Fibroblast of villous mesenchyme (primary cell): ENCODE measurements at places on chromosomes 12 and 14. TPM values are rescaled to one million over a fixed set of nuclear protein-coding genes. Genes with fewer than 3 reads are reported as not detected.

- peak; percentile 41 for DNase-seq
These were observed 170.6 kb upstream of the PWP1 start for GRCh38 chr12:107514887-107515445.

- peak; percentile 25 for DNase-seq
These were observed 527.3 kb upstream of the CCDC196 start for GRCh38 chr14:65958664-65959562.

The BATF gene
- total RNA-seq = not detected in 2 replicates

DNA sequence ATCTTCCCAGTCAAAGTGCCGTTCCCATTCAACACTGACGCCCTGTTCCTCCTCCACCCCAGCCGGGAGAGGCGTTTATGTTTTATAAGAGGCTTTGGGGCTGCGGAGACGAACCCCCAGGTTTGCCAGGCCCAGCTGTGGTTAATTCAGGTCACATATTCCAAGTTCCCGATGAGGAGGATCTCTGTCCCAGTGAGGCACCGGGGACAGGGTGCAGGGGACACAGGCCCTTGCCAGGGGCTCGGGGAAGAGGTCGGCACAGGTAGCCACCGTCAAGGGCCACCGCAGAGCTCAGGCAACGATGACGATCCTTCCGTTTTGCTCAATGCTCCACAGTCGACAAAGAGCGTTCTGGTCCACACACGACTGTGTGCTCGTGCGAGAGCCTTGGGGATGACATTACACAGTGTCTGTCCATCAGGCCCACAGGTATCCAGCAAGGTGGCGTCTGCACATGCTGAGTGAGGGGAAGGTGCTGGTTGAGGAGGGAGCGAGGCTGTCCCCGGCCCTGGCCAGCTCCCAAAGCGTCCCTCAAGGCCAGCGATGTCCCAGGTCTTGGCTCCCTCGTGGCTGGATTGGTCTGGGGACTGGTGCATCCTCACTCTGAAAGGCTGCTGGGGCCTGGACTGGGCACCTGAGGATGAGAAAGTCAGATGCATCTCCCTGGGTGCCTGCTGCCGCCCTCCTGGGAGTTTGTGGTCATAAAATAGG lies 189.2 kb upstream of the C14orf180 start:
- DNase-seq = no peak

DNA sequence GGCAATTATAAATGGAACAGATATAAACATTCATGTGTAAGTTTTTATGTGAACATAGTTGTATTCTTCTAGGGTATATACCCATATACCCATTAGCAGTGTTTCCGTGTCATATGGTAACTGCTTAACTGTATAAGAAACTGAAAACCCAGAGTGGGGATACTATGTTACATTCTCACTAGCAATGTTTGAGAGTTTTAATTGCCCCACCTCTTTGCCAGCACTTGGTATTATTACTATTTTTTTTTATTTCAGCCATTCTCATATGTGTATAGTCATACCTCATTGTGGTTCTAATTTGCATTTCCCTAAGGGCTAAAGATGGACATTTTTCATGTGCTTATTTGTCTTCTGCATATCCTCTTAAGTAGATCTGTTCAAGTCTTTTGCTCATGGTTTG lies 28.7 kb upstream of the ITPR2 start:
- no peak for DNase-seq

DNA sequence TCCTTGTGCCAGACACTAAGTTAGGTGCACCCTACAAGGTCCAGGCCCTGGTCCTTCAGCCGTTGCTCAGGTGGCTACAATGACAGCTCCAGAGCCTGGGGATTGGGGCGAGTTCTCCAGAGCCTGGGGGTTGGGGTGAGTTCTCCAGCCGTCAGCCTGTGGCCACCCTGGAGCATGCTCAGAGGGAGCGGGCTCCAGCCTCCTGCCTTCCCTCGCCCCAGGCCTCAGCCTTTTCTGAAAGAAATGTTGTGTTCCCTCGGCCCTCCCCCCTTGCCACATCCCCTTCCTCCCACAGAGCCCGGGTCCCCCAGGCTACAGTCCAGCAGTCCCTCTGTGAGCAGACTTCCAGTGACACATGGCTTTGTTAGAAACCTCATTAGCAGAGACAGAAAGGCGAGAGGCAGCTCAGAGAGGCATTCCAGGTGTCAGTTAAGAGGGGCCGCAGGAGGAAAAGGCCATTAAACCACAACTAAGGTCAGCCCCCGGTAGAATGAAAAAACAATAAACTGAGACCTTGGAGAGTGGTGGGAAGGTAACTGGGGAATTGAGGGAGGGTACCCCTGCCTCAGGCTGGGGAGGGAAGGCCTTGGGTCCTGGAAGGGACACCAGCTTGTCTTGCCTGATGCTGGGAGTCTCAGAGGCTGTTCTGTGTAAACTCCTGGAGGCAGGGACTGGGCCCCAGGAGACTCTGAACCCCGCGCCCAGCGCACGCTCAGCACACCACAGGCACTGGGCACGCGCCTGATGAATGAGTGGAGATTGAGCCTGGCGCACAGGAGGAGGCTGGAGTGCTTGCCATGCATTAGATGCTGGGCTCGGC lies 23.1 kb upstream of the COL2A1 start:
- DNase-seq = no peak

GRCh38 chr12:25629341-25629740 lies 76.3 kb upstream of the LMNTD1 start:
- DNase-seq = no peak

- DNase-seq = peak; percentile 22
These were observed 144.0 kb downstream of the ADAMTS20 start for GRCh38 chr12:43407816-43408645.

The HOXC9 gene
- total RNA-seq = 0.86 and 7.4 TPM in 2 replicates
